ENCODE measurements at places on chromosomes 11 and 22.
A peak's percentile ranks its signal among the peaks of the same experiment; 100 is the strongest.

- DNase-seq = no peak
These were observed 7.4 kb downstream of the CAPN5 start for GRCh38 chr11:77074205-77074604.

- DNase-seq = no peak
These were observed 38.4 kb upstream of the ETS1 start for GRCh38 chr11:128625746-128626145.

DNA sequence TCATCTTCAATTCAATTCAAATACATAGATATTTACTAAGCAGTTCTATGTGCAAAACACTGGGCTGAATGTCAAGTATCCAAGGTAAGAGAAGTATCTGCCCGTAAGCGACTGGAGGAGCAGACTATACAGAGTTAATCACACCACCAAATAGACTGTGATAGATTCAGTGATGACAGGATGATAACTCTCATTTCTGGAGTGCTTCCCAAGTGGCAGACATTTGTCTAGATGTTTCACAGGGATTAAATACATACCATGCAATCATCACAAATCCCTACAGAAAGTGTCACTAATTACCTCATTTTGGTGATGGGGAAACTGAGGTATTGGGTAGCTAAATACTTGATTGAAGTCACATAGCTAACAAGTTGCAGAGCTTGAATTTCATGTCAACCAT lies 508.7 kb upstream of the TENM4 start:
- DNase-seq = no peak

DNA sequence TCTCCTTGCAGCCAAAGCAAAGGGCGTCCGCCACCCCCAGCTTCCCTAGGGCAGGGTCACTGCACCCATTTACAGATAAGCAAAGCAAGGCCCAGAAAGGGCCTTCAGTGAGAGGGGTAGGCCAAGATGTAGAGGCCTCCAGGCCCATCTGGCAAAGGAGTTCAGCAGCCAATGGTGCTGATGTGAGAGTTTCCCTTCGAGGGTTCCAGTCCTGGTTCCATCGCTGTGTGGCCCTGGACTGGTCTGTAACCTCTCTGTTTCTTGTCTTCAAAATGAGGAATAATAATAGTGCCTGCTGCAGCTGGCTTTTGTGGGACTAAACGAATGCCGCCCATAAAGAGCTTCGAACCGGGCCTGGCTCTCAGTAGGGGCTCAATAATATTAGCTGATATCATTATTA lies 4.0 kb downstream of the ELFN2 start:
- no peak for DNase-seq

GRCh38 chr11:46238967-46239800 lies 38.3 kb upstream of the CREB3L1 start:
- peak; percentile 88 for DNase-seq

DNA sequence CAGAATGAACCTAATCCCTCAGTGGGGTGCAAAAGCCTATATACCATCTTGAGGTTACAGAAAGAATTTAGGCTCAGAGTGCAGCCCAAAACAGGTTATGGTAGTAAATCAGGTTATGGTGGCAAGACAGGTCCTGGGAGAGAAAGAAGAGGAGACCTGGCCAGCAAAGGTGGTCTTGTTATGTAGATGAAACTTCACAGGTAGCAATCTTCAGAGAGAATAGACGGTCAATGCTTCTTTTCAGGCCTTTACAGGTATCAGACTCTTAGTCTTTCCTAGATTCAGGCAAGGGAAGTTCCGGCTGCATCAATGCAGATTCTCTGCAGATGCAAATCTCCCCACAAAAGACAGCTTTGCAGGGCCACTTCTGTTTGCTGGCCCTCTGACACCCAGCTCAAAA lies 45.8 kb upstream of the SORL1 start:
- no peak for DNase-seq

GRCh38 chr11:111777094-111778046 lies 11.2 kb upstream of the PPP2R1B start:
- peak; percentile 60 for DNase-seq
